Peyer's patch (tissue), 4 donors: ENCODE measurements at places on chromosomes 1 and 21.

- H3K27me3 ChIP-seq = no peaks in the 10 kb centered on the region
- no peaks in the 10 kb centered on the region for H3K36me3 ChIP-seq
Observed at GRCh38 chr1:115624859-115625258, 16.9 kb upstream of the VANGL1 start.

GRCh38 chr1:77467021-77467595, 185.3 kb downstream of the AK5 start:
- H3K27me3 ChIP-seq = no peaks in the 10 kb centered on the region
- no peak for DNase-seq
- no peak overlapping the region for H3K4me3 ChIP-seq
- H3K4me1 ChIP-seq = no peaks in the 10 kb centered on the region
- no peaks in the 10 kb centered on the region for H3K36me3 ChIP-seq

- H3K27me3 ChIP-seq = no peaks in the 10 kb centered on the region
- H3K4me3 ChIP-seq = no peak overlapping the region
- no peak for DNase-seq
- H3K36me3 ChIP-seq = no peaks in the 10 kb centered on the region
- no peaks in the 10 kb centered on the region for H3K4me1 ChIP-seq
- H3K27ac ChIP-seq = no peak overlapping the region
Observed at GRCh38 chr1:194447636-194448035, 1261.2 kb upstream of the B3GALT2 start.

- no peak for DNase-seq
- H3K4me3 ChIP-seq = no peak overlapping the region
- no peaks in the 10 kb centered on the region for H3K27me3 ChIP-seq
- H3K27ac ChIP-seq = no peak overlapping the region
Observed at GRCh38 chr1:201647094-201647493, 108.2 kb downstream of the NAV1 start.

DNA sequence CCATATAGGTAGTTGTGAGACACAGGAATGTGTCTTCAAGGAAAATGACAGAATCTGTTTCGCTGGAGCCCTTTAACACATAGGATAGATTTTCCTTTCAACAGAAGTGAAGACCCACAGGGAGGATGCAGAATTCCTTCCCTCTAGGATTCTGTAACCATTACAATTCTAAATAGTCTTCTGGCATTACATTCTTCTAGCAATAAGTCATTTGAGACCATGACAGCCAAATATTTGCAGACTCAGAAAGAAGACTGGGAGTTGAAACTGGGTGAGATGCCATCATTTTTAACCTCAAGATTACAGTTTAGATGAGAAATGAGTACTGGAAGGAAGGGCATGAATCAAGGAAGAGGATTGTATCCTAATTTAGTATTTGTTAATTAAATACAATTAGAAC, 61.6 kb downstream of the ZBTB18 start:
- DNase-seq = no peak
- no peaks in the 10 kb centered on the region for H3K27me3 ChIP-seq
- no peak overlapping the region for H3K27ac ChIP-seq
- H3K4me1 ChIP-seq = no peaks in the 10 kb centered on the region
- H3K36me3 ChIP-seq = no peaks in the 10 kb centered on the region

DNA sequence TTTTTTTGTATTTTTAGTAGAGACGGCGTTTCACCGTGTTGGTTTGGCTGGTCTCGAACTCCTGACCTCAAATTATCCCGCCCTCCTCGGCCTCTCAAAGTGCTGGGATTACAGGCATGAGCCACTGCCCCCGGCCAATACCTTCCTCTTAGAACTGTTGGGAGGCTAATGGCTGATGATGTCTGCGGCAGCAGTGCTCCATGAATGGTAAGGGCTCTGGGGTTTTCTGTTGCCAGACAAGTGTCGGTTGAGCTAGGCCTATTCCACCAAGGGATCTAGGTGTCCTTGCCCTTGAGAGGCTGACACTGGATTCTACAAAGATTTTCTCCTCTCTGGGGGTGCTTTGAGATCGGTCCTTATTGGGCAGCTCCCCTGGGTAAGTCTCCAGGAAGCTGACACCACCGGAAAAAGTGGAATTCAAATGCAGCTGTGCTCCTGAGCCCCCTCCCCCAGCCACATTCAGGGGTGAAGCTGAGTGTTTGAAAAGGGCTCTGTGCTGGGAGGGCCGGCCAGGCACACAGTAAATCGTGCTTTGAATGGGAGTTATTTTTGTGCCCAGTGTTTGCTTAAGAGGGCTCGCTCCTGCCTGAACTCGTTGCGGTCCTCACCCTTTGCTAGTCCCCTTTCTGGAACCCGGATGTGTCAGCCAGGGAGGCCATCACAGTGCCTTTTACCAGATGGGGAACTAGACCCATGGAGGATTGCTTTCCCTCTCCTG, 5.2 kb downstream of the SOX13 start:
- no peak overlapping the region for H3K27ac ChIP-seq
- H3K4me1 ChIP-seq = peaks cover 63% of the 10 kb centered on the region
- H3K4me3 ChIP-seq = no peak overlapping the region
- no peaks in the 10 kb centered on the region for H3K36me3 ChIP-seq

GRCh38 chr1:89640440-89640839, 7.5 kb downstream of the LRRC8C start:
- H3K27me3 ChIP-seq = no peaks in the 10 kb centered on the region
- DNase-seq = no peak
- H3K4me1 ChIP-seq = no peaks in the 10 kb centered on the region
- H3K4me3 ChIP-seq = no peak overlapping the region

GRCh38 chr1:80624682-80625081, 1176.1 kb upstream of the ADGRL2 start:
- H3K36me3 ChIP-seq = no peaks in the 10 kb centered on the region
- H3K4me3 ChIP-seq = no peak overlapping the region
- no peak for DNase-seq

- no peak overlapping the region for H3K4me3 ChIP-seq
- H3K4me1 ChIP-seq = no peaks in the 10 kb centered on the region
- H3K36me3 ChIP-seq = no peaks in the 10 kb centered on the region
Observed at GRCh38 chr1:164707868-164708331, 148.9 kb downstream of the PBX1 start.

DNA sequence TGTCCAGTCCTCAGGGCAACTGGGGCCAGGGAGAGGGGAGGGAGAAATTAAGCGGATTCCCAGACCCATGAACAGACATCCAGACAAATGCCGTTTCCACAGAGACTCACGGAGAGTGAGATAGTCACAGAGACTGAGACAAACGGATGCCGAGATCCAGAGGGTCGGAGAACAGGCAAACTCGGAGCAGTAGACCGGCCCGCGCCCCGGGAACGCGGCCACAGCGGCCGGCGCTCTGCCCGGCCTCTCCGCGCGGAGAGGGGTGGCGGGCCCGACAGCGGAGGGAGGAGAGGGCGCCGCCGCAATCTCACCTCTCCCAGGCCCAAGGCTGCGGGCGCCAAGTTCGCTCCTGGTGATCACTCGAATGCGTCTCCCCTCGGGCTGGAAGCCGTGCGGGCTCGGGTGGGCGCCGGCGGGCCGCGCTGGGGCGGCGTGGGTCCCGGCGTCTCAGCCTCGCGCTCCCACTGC, 831 bp upstream of the FOXD2 start:
- no peaks in the 10 kb centered on the region for H3K4me1 ChIP-seq
- peaks cover 38% of the 10 kb centered on the region for H3K27me3 ChIP-seq
- no peak for DNase-seq
- peak overlapping the region; percentile 55 for H3K4me3 ChIP-seq
- peak overlapping the region; percentile 86 for H3K27ac ChIP-seq

- peak; percentile 45 for DNase-seq
- no peaks in the 10 kb centered on the region for H3K4me1 ChIP-seq
- no peak overlapping the region for H3K4me3 ChIP-seq
- H3K36me3 ChIP-seq = no peaks in the 10 kb centered on the region
Observed at GRCh38 chr21:41465176-41465781, 39.2 kb downstream of the MX1 start.

DNA sequence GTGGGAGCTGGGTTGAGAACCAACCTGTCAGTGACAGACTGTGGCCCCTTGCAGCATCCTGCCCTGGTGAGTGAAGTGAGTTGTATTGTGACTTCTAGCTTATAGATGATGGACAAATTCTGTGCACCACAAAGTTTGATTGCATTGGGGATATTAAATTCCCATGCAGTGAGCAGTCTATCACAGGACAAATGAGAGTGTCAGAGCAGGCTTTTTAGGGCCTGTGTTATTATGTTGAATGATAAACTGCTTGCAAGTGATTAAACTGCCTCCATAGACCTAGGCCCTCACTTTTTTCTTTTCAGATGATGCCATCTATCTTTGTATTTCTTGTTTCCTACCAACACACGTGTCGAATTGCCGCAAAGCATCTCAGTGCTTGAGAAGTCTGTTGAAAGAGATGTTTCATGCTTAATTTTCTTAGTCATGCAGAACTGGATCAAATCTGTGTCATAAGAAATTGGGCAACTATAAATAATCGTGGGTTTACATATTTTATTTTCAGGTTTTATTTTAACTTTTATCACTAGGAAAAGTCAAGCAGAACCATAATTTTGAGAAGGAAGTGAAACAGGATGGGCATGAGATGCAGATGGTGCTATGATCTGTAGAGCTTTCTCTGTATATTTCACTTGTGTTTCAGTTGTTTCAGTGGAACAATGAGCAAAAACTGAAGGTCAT, 199.2 kb downstream of the S1PR1 start:
- no peaks in the 10 kb centered on the region for H3K4me1 ChIP-seq
- no peak overlapping the region for H3K4me3 ChIP-seq
- H3K36me3 ChIP-seq = no peaks in the 10 kb centered on the region

DNA sequence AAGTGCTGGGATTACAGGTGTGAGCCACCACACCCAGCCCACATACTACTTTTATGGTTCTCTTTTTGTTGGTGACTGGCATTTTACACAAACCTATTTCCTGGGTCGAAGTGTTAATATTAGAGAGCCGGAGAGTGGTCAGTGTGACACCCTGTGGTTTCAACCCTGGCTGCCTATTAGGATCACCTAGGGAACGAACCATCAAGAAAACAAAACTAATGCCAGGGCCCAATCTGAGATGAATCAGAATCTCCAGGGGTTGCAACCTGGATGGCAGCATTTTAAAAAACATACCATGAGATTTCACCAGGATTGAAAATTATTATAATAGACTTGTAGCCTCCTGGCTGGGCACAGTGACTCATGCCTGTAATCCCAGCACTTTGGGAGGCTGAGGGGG, 6.1 kb downstream of the MRPS21 start:
- no peak overlapping the region for H3K4me3 ChIP-seq
- H3K27ac ChIP-seq = no peak overlapping the region
- no peak for DNase-seq

- H3K4me1 ChIP-seq = no peaks in the 10 kb centered on the region
- no peak overlapping the region for H3K4me3 ChIP-seq
- H3K27ac ChIP-seq = no peak overlapping the region
- H3K36me3 ChIP-seq = no peaks in the 10 kb centered on the region
- no peak for DNase-seq
- H3K27me3 ChIP-seq = no peaks in the 10 kb centered on the region
Observed at GRCh38 chr1:235853653-235854052, 13.1 kb downstream of the LYST start.

GRCh38 chr1:103056423-103056822, 51.9 kb downstream of the COL11A1 start:
- no peaks in the 10 kb centered on the region for H3K27me3 ChIP-seq
- no peak for DNase-seq
- H3K27ac ChIP-seq = no peak overlapping the region
- no peaks in the 10 kb centered on the region for H3K36me3 ChIP-seq

- no peaks in the 10 kb centered on the region for H3K36me3 ChIP-seq
- H3K4me3 ChIP-seq = no peak overlapping the region
- H3K27me3 ChIP-seq = no peaks in the 10 kb centered on the region
- no peak overlapping the region for H3K27ac ChIP-seq
- no peak for DNase-seq
- H3K4me1 ChIP-seq = no peaks in the 10 kb centered on the region
Observed at GRCh38 chr1:107535091-107535490, 394.3 kb downstream of the NTNG1 start.

- H3K4me3 ChIP-seq = no peak overlapping the region
- no peak for DNase-seq
- no peaks in the 10 kb centered on the region for H3K36me3 ChIP-seq
- H3K4me1 ChIP-seq = peaks cover 36% of the 10 kb centered on the region
Observed at GRCh38 chr1:23370709-23371584, 1.3 kb upstream of the ZNF436 start.

DNA sequence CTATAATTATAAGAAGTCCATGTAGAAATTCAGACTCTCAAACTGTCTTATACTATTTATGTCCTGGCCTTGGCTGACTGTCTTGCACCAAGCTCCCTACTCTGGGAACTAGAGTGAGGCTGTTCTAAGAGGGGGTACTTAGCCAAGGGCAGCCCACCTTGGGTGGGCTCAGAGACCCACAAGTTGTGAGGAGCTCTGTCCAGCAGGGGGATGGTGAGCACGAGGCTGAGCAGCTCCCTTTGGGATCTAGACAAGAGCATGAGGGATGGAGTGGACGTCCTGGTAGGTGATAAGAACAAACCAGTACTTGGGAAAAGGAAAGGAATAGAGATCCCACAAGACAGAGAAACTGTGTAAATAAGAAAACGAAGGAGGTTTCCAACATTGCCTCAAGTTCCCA, 127.1 kb upstream of the SLC44A3 start:
- H3K36me3 ChIP-seq = no peaks in the 10 kb centered on the region
- no peak for DNase-seq
- no peak overlapping the region for H3K4me3 ChIP-seq

DNA sequence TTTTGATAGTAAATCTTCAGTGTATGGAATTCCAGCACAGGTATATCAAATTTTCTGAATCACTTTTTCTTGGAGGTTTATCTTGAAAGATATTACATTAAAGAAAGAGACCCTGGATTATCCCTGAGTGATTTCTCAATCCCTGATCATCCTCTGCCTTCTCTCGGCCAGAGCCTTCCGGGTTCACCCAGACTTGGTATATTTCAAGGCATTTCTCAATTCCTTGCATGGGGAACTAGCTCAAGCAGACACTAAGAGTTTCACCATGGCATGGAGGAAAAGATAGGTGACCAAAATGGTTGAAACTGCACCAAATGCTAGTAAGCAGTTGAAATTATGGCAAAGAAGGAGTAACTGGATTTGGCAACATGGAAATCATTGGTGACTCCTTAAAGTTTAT, 5.7 kb downstream of the VAMP4 start:
- H3K27me3 ChIP-seq = no peaks in the 10 kb centered on the region
- no peaks in the 10 kb centered on the region for H3K36me3 ChIP-seq
- no peaks in the 10 kb centered on the region for H3K4me1 ChIP-seq
- H3K27ac ChIP-seq = no peak overlapping the region
- DNase-seq = no peak
- no peak overlapping the region for H3K4me3 ChIP-seq

GRCh38 chr1:56502700-56503245, 76.6 kb downstream of the PLPP3 start:
- H3K4me3 ChIP-seq = no peak overlapping the region
- H3K27ac ChIP-seq = no peak overlapping the region
- no peak for DNase-seq
- H3K36me3 ChIP-seq = peaks cover 6% of the 10 kb centered on the region

GRCh38 chr1:113451710-113452109, 61.4 kb downstream of the MAGI3 start:
- DNase-seq = no peak
- H3K4me3 ChIP-seq = no peak overlapping the region
- H3K36me3 ChIP-seq = no peaks in the 10 kb centered on the region
- H3K4me1 ChIP-seq = no peaks in the 10 kb centered on the region
- H3K27me3 ChIP-seq = no peaks in the 10 kb centered on the region
